ENCODE measurements at places on chromosomes 7 and 10.

DNA sequence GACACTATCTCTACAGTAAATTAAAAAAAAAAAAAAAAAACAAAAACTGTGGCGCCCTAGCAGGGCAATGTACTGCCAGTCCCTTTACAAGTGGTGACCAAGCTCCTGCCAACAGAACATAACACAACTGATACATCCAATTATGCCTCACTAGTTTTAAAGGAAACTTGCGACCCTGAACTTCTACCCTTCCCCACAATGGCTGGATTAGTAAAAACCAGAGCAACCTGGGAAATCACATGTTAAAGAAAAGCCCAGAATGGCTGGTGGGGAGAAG lies 16.5 kb downstream of the ATE1 start:
- peaks cover 21% of the 10 kb centered on the region for H3K4me1 ChIP-seq
- H3K27me3 ChIP-seq: no peaks in the 10 kb centered on the region
- H3K4me3 ChIP-seq: no peak overlapping the region
- peaks cover 43% of the 10 kb centered on the region for H3K36me3 ChIP-seq

DNA sequence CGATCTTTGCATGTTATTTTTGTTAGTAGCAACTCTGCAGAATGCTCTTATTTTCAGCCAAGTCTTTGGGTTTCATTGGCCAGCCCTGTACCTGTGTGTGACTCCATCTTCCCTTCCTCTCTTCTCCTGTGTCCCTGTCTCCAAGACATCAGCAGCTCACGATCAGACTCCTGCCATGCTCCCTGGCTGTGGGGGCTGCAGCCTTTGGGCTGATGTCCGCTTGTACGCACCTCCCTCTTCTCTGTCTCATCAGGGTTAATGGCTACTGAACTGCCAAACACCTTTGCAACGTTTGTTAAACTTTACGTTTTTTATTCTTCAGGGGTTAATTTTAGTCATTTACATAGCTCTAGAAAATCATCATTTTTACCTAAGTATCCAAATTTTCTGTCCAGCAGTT lies 103.5 kb upstream of the RET start:
- H3K27ac ChIP-seq: no peak overlapping the region
- H3K36me3 ChIP-seq: no peaks in the 10 kb centered on the region
- H3K27me3 ChIP-seq: no peaks in the 10 kb centered on the region
- H3K4me1 ChIP-seq: no peaks in the 10 kb centered on the region
- H3K4me3 ChIP-seq: no peak overlapping the region
- DNase-seq: no peak

- H3K36me3 ChIP-seq: no peaks in the 10 kb centered on the region
- peak; percentile 45 for DNase-seq
- H3K4me3 ChIP-seq: no peak overlapping the region
These were observed 33.0 kb downstream of the FAM25A start for GRCh38 chr10:87053111-87053510.

DNA sequence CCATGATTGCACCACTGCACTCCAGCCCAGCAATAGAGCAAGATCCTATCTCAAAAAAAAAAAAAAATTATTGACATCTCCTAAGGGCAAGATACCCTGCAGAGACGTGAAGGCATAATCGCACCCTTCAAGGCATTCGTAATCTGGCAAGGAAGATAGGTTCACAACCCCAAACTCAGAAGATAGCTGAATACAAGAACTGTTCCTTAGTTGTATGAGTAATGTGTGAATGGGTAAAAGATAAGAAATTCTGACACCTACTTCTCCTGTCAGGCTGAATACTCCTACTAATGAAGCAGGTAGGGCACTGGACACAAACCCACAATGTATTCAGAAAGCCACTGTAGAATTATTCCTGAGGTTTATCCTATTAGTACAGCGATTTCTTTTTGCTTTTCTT lies 882.4 kb upstream of the AUTS2 start:
- H3K36me3 ChIP-seq: no peaks in the 10 kb centered on the region
- no peak overlapping the region for H3K27ac ChIP-seq
- H3K4me3 ChIP-seq: no peak overlapping the region
- no peak for DNase-seq
- H3K27me3 ChIP-seq: no peaks in the 10 kb centered on the region

GRCh38 chr10:90579602-90580242 lies 278.1 kb downstream of the HTR7 start:
- no peaks in the 10 kb centered on the region for H3K4me1 ChIP-seq
- DNase-seq: no peak
- H3K4me3 ChIP-seq: no peak overlapping the region
- no peaks in the 10 kb centered on the region for H3K36me3 ChIP-seq

DNA sequence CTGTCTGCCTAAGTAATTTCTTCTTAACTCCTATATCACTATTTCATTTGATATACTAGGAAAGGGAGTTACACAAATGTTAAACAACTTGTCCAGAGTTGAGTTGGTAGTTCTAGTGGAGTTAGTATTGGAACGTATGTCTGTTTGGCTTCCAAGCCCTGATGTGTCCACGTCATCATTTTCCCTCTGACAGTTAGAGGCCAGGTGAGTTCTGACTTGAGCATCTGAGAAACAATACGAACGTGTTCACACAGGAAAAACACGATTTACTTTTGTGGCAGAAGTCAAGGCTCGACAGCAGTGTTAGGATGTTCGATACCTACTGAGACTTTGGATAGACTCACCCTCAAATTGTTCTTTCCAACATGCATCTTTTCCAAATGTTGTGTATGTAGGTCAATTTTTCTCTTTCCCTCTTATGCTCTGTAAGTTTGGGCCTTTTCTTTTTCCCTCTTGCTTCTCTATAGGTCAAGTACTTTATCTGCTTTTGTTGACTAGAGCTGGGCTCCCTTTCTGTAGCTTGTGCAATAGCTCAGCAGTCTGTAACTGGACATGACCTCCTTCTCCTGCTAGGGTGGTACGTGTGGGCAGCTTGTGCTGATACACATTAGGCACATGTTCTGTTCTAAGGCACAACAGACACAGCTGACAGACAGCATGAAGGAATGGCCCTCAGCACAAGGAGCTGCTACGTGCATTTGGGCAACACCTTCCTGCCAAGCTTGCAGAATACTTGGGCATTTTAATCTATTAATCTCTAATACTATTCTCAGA lies 222.9 kb downstream of the PTEN start:
- DNase-seq: no peak
- H3K36me3 ChIP-seq: no peaks in the 10 kb centered on the region
- H3K4me3 ChIP-seq: no peak overlapping the region
- H3K27ac ChIP-seq: no peak overlapping the region
